M059J (cell line): ENCODE measurements at places on chromosomes 4 and X. TPM values are rescaled to one million over a fixed set of nuclear protein-coding genes. Genes with fewer than 3 reads are reported as not detected.

DNA sequence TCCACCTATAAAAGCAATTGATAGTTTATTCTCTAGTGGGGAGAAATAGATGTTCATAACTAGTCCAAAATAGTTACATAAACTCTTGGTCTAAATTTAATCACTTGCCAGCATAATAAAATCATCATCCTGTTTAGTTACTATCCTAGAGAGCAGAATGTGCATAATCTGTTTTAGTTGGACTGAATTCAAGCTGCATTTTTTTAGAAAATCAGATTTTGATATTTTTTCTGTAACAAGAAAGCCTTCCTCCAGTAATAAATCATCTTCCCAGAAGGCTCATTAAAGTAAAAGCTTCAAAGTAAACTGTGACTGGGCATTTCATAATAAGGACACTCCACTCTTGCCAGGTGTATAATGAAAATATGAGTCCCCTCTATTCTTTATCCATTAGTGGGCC is 453.1 kb downstream of the TRAM1L1 start:
- no peak for DNase-seq

DNA sequence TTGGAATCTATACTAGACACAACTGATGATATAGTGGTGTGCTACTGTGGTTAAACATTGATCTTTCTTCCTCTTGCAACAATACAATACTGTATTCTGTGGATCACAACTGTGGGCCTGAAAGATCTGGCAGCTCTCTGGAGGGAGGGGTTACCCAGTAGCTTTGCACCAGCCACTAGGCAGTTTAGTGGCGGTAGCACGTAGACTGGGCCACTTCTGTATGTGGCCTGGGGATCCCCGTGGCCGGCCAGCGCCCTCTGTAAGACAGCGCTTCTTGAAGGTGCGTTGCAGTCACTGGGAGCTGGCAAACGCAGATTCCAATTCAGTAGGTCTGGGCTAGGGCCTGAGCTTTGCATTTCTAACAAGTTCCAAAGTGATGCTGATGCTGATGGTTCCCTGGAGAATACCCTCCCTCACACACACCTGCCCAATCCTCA is 168.6 kb downstream of the MGST2 start:
- no peak for DNase-seq

ATP8A1 gene
- total RNA-seq, result 0.81 and 1.3 TPM in 2 replicates

DNA sequence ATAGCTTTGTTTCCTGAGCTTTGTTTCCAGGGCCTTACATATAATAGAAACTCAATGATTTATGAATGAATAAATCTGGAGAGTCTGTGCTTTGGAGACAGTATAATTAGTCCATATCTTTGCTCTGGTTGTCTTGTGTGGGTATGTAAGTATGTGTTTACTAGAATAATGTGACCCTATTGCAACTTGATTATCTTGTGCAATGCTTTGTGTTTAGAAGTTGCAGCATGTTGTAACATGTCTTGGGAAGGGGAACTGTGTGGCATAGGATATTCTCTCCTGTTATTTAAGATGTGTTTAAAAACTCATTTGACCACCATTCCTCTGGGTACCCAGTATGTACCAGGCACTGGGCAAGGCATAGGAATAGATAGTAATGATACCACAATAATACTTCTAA is 6.1 kb downstream of the SPATA18 start:
- no peak for DNase-seq

NHS gene
- 5.1 and 7.5 TPM in 2 replicates for total RNA-seq

DNA sequence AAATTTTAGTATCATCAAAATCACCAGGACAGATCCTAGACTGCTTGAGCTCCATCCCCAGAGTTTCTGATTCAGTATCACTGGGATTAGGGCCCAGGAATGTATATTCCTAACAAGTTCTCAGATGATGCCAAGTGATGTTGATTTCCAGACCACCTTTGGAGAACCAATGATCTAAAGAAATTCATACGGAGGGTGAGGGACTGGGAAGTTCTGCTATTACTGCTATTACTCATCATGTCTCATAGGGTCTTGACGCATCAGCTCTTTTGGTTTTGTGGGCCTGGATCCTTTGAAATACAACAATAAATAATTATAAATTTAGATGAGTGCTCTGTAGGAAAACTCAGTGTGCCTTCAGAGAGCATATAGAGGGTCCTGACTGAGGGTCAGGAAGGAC is 59.8 kb upstream of the LGI2 start:
- DNase-seq, result peak; percentile 34

GRCh38 chr4:152628128-152628527 is 51.7 kb downstream of the TMEM154 start:
- no peak for DNase-seq

ZXDB gene
- 5.2 and 9.1 TPM in 2 replicates for total RNA-seq

TMEM128 gene
- total RNA-seq, result 21.0 and 28.0 TPM in 2 replicates

GRCh38 chrX:12901486-12901885 is 4.9 kb upstream of the TLR8 start:
- DNase-seq, result peak; percentile 52

GRCh38 chr4:130699004-130699403 is 1603.1 kb downstream of the C4orf33 start:
- DNase-seq, result no peak

- peak; percentile 48 for DNase-seq
Observed at GRCh38 chr4:66562276-66562806, 892.1 kb upstream of the EPHA5 start.

GRCh38 chr4:173182403-173182802 is 13.8 kb downstream of the GALNT7 start:
- DNase-seq, result peak; percentile 88

DNA sequence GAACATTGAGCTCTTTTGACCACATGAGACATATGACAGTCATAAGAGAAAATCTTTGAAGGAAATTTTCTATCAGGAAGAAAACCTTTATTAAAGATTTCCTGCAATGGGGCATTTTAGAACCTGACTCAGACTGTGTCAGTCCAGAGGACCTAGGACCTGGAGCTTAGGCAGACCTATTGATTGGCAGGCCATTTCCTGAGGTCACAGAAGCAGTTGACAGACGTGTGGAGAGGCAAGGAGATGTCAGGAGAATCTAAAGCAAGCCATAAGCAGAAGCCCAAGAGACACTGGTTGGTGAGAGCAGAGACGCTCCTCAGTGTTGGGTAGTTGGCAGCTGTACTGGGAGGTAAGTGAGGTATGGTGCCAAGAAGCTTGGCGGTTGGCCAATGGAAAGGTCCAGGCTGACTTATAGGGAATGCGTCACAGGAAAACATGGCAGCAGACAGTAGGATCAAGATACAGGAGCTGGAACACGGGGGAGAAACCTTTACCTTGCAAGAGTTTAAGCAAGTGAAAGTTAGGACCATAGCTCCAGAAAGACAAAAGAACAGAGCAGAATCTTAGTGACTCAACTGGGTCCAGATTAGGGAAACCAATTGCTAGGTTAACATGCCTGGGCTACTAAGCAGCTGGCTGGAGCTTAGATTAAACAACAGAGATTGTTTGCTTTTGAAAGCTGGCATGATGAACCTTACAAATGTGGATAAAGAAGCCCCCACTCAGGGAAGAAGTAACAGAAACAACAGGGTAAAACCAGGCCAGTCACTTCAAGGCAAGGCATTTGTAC is 18.6 kb downstream of the PALLD start:
- DNase-seq, result no peak

DNA sequence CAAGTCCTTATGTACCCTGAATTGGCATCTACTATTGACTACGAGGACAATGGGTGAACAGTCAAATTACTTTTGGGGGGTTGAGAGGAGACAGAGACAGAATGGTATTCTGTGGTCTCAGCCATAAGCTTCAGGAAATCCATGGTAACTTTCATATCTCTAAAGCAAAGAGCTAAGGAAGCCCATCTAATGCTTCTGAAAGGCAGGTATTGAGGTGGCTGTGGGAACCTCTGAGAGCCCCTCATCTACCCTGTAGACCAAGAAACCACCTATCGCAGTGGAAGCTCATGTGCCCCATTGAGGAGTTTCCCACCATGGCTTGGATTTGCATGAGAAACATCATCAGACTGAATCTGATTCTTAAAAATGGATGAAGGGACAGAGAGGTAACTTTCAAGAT is 23.1 kb upstream of the BMP2K start:
- DNase-seq, result no peak

- DNase-seq, result no peak
Observed at GRCh38 chr4:6208416-6208815, 8.1 kb upstream of the JAKMIP1 start.

GRCh38 chr4:32624943-32625603 is 1904.9 kb downstream of the PCDH7 start:
- no peak for DNase-seq

DNA sequence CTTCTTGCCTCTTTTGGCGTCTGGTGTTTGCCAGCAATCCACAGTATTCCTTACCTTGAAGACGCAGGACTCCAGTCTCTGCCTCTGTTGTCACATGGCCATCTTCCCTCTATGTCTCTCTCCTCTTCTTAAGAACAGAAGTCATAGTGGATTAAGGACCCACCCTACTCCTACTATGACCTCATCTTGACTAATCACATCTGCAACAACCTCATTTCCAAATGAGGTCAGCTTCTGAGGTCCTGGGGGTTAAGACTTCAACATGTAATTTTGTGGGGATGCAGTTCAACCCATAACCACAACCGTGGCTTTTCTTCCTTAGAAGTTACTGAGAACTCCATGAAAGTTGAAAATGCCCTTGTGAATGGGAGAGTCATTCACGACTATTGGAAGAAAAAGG is 23.3 kb downstream of the TLR8 start:
- DNase-seq, result peak; percentile 64
